ENCODE measurements at places on chromosomes 12 and 14.

GRCh38 chr14:21278632-21279031 is 1.3 kb upstream of the RPGRIP1 start:
- no peak for DNase-seq

- no peak for DNase-seq
Measured at GRCh38 chr14:50961605-50962221, 17.4 kb upstream of the PYGL start.

GRCh38 chr12:21416511-21417121 is 20.8 kb upstream of the PYROXD1 start:
- no peak for DNase-seq

DNA sequence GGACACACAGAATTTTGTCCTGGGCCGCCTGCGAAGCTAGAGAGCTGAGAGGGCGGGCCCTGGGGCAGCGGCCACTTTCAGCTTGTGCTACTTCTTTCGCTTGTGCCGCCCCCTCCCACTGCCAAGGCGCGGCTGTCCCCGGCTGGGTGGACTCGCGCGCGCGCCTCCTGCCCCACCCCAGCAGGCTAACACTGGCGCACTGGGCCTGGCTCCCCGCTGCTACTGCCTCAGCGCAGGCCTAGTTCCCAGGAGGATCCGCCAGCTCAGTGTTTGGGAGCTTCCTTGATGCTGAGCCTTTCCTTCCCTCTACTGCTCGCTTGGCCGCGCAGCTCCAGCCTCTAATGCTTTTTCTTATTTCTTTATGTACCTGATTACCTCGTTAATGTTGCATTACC is 27.4 kb upstream of the METAP2 start:
- no peak for DNase-seq

GRCh38 chr12:674272-674781 is 11.1 kb upstream of the NINJ2 start:
- DNase-seq = peak; percentile 62

DNA sequence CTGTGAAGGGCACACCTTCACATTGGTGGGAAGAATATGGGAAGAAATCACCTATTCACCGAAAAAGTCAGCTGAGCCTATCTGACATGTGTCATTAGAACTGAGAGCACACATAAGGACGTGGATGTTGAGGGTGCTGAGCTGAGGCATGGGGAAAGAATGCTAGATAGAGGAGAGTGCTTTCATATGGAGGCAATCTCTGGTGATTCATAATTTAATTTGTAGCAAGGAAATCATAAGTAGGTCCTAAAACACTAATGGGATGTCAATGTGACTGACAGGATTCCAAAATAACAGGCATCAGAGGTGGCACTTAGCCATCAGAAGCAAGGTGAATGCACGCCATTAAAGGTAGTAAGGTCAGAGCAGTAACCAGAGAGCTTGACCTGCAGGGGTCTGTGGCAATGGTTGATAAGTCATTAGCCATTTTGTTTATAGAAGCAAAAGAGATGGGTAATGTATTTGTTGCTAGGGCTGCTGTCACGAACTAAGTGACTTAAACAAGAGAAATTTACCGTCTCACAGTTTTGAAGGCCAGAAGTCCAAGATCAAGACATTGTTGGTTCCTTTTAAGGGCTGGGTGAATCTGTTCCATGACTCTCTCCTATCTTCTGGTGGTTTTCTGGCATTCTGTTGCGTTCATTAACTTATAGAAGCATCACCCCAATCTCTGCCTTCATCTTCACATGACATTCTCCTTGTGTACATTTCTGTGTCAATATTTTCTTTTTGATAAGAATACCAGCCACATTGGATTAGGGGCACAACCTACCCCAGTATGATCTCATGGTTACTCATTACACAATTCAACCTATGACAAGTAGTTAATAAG is 69.3 kb downstream of the ANKS1B start:
- no peak for DNase-seq

DNA sequence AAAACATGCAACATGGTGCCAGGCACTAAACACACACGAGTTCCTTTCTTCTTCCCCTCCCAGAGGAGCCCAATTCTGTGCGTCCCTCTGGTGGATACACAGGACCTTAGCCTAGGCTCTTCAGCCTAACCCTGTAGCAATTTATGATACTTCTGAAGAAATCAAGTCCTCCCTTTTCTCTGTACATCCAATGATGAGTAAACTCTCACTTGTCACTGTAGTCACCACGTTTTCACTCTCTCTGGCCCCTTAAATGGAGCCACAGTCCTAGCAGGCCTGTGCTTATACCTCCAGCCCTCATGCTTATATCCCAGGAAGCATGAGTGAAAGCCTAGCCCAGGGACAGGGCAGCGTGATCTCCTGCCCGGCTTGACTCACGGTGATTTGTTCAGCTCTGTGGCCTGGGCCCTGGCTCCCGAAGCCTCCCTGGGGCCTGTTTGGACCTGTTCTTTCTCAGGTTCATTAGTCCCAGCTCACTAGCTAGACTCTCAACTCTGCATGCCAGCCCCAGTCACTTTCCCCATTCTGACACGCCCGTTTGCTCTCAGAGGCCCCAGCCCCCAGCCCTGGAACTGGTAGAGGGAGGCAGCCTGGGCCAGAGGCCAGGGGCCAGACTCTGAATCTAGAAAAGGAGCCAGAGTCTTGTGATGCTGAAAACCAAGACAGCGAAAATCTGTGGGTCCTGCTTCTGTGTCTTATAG is 24.1 kb upstream of the PLEKHG3 start:
- DNase-seq = no peak

DNA sequence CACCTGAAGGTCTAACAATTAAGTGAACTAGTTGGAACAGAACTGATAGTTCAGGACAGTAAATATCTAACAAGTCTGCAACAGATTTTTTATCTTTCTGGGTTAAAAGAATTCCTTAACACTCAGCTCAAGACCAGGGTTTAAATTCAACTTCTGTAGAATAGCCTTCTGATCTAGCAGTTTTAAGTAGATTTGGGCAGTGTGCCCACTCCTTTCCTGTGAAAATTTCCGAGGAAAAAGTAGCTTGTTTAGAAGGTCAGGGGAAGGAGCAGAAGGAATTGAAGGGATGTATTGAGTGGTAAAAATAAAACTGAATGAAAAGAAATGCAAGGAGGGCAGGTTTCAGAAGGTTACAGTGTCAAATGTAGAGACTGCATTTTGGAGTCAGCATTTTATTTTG is 45.8 kb downstream of the ATL1 start:
- DNase-seq = no peak

- DNase-seq = no peak
Measured at GRCh38 chr14:102452302-102452701, 57.3 kb downstream of the ANKRD9 start.

GRCh38 chr12:47249719-47250357 is 170.1 kb upstream of the AMIGO2 start:
- DNase-seq = no peak

- no peak for DNase-seq
Measured at GRCh38 chr14:21039585-21040369, 2.4 kb upstream of the RNASE7 start.

DNA sequence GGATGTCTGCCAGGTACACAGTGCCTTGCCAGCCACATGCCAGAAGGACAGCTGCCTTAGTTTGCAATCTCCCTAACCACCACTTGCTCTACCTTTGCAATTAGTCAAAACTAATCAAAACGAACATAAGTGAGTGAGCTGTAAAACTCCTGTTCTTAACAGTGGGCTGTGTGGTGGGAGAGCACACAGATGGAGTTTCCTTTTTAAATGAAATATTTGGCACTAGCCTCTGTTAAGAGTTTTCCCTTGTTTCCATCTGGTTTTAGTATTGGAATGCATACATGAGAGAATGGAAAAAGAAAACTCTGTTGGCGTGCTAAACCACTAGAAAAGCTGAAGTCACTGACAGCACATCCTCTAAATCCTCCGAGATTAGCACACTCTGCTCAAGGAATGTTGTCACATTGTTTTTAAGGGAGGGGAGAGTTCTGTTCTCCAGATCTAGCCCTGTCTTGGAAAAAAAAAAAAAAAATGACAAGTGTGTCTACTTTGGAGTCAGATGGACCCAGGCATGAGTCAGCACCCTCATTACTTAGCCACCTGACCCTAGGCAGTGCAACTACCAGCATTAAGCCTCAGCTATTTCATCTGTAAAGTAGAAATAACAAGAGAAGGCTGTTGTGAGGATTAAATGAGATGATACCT is 83.9 kb downstream of the STXBP6 start:
- no peak for DNase-seq

DNA sequence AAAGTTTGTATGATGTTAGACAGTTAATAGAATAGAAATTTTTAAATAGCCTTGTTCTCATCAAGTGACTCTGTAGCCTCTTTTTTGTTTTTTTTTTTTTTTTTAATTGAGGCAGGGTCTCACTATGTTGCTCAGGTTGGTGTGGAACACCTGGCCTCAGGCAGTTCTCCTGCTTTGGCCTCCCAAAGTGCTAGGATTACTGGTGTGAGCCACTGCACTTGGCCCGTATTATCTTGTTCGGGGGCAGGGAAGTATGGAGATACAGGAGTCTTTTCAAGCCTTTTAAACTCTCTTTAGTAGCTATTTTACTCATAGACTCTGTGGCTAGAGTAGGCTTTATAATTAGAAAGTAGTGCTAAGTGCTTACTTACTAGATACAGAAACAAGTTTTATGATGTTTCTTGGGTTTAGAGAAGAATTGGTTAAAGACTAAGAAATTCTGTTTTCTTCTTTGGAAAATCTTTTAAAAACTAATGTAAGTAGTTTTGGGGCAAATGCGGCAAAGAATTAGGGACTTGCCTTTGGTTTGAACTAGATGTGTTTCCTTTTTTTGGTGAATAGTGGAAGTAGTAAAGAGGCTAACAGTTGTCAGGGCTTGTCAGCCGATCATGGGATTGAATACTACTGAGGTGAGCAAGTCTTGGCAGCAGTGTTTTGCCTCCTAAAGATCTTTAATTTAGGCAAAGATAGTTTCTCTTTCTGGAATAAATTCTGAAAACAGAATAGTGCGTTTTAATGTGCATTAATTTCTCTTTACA is 31.3 kb downstream of the FBXO34 start:
- DNase-seq = no peak

DNA sequence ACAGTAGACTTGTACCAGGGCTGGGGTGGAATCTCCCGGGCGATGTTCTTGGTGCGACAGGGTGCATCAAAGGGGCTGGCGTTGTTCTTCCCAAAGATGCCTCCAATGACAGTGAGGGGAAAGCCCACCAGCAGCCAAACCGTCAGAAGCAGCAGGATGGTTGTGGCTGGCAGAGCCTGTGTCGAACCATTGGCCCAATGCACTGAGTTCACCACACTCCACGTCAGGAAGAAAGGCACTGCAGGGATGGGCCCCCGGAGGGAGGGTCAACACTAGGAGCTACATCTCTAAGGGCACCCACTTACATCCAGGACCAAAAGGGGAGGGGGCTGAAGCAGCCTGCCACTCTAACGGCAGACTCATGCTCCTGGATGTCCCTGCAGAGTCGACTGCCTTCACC is 1.8 kb upstream of the IPO4 start:
- no peak for DNase-seq

GRCh38 chr12:19687371-19687770 is 248.1 kb downstream of the AEBP2 start:
- no peak for DNase-seq

DNA sequence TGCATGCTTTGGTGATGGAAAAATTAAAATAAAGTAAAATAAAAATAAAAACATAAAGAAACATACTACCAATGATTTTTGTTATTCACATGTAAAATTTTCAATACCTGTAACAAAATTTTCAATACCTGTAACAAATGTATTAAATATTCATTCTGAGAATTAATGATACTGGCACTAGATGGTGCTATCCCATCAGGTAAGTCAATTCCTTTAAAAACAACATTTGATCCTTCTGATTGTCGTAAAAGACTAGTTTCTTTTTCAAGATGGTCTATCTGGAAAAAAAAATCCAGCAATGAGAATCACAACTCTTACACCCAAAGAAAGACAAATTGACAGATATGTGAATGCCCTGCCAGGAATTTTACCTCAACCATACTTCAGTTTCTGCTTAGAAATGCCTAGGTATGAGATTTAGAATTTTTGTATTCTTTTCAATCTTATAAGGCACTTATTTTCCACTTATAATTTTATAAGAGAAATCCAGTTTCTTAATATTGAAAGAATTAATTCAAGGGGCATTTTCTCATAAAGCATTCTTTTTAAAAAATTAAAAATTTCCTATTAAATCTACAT is 30.7 kb downstream of the CEP290 start:
- no peak for DNase-seq
